ENCODE measurements at places on chromosomes 12 and 14.

DNA sequence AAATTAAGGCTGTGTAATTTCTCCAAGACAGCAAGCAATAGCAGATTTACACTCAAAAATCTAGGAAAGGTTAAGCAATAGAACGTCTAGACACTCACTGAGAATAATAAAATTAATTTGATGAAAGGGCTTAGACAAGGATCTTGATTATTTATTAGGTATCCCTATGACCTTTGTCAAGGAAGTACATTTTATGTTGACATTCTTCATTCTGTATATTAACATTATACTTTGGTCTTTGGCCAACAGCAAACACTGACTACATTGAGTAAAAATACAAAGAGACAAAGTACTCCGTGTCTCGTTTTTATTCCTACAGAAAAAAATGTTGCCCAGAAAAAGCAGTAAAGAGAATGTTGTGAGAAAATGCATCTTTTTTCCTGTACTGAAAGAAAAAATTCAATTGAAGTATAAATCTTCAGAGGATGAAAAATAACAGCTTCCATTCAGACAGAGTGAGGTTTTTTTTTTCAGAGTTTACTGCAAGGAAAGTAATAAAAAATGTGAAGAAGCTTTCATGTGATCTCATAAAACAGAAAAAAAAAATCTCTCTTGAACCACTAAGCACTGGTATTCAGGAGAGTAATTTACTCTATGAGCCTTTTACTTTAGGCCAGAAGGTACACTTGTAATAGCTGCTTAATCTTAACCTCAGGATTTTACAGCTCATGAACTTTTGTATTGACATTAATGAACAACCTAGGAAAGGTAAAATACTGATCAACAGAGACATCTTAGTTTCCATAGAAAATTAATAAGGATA, 605.0 kb downstream of the FSCB start:
- no peaks in the 10 kb centered on the region for H3K4me1 ChIP-seq
- no peaks in the 10 kb centered on the region for H3K36me3 ChIP-seq
- no peak overlapping the region for H3K27ac ChIP-seq
- no peak overlapping the region for H3K4me3 ChIP-seq

DNA sequence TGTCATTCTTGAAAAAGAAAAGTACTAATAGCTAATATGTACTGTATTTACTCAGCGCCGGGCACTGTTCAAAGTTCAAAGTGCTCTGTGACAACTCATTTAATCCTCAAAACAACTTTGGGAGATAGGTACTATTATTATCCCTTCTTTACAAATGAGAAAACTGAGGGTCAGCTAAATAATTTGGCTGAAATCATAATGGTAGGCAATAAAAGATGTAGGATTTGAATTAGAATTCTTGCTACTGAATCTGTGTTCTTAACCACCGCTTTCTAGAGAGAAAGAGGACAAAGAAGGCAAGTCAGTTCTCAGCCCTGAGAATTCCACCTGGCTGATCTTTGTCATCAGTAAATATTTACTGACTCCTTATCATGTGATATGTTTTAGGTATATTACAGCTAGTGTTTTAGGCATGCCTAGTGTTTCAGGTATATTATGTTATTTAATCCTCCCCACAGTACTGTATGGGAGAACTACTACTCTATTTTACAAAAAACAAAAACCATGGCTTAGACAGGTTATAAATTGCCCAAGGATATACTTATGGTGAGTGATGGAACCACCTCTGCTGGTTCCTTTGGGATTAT, 205.7 kb upstream of the GZMB start:
- DNase-seq, result no peak
- H3K36me3 ChIP-seq, result no peaks in the 10 kb centered on the region
- H3K4me1 ChIP-seq, result no peaks in the 10 kb centered on the region

DNA sequence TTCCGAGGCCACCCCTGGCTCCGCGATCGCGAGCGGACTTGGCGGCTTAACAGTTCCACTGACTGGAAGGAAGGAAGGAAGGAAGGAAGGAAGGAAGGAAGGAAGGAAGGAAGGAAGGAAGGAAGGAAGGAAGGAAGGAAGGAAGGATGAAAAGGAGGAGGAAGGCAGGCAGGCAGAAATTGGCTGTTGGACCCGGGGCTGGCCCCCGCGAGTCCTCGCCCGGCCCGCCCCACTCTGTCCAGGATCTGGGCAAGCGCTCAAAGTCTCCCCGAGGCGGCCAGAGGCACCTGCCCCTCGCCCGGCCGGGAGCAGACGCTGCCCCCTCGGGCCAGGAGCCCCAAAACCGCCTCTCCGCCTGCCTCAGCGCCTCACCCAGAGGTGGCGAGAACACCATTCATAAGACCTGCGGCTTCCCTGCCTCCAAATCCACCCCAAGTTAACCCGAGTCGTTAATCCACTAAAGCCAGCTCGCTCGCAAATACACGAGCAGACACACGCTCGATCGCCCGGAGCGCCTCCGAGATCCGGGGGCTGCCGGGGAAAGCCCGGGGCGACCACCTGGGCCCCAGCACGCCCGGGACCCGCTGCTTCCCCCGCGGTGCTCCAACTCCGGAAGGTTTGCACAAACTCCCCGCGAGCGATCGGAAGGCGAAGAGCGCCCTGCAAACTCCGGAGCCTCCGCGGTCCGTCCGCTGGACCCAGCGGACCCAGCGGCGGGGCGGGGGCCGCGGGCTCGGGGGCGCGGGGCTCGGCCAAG, 844 bp downstream of the DPF3 start:
- peaks cover 29% of the 10 kb centered on the region for H3K4me1 ChIP-seq
- H3K27ac ChIP-seq, result no peak overlapping the region
- H3K27me3 ChIP-seq, result peaks cover 34% of the 10 kb centered on the region
- peak; percentile 41 for DNase-seq
- no peaks in the 10 kb centered on the region for H3K36me3 ChIP-seq

- no peaks in the 10 kb centered on the region for H3K36me3 ChIP-seq
- DNase-seq, result no peak
- no peak overlapping the region for H3K4me3 ChIP-seq
- no peaks in the 10 kb centered on the region for H3K4me1 ChIP-seq
- no peaks in the 10 kb centered on the region for H3K27me3 ChIP-seq
- H3K27ac ChIP-seq, result no peak overlapping the region
These were observed 13.9 kb upstream of the ATP2A2 start for GRCh38 chr12:110266980-110267620.

DNA sequence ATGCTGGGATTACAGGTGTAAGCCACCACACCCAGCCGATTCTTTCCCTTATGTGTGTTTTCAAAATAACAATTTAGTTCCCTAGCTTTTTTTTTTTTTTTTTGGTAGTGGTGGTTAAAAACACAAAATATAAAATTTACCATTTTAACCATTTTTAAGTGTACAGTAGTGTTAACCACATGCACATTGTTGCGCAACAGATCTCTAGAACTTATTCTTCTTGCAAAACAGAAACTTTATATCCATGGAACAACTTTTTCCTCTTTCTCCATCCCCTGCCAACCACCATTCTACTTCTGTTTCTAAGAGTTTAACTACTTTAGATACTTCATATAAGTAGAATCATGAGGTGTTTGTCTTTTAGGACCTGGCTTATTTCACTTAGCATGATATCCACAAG, 1.1 kb upstream of the NDUFA12 start:
- H3K27ac ChIP-seq, result no peak overlapping the region
- H3K36me3 ChIP-seq, result peaks cover 18% of the 10 kb centered on the region
- peaks cover 29% of the 10 kb centered on the region for H3K4me1 ChIP-seq
- no peak overlapping the region for H3K4me3 ChIP-seq

DNA sequence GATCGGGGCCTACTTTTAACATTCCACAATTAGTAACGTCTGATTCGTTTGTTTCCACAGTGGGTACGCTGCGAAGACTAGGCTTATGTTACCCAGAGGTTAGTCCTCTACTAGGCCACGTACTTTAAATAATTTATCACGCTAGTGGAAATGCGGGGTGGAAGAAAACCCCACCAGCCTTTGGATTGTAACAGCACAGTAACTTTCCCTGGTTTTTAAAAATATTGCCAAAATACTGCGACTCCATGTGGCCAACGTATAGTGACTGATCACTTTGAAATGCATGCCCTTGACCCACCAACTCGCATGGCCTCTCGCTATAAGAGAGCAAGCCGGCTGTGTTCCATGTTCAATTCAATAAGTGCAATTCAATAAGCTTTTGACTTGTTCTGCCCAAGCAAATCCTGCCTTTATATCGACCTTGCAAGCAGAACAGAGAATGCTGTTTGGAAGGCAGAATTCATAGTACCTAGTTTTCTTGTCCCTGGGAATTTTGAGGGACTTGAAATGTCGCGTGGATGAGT, 882 bp upstream of the GTF2A1 start:
- H3K27ac ChIP-seq, result peak overlapping the region; percentile 97
- H3K4me3 ChIP-seq, result peak overlapping the region; percentile 76
- H3K36me3 ChIP-seq, result peaks cover 2% of the 10 kb centered on the region
- H3K27me3 ChIP-seq, result no peaks in the 10 kb centered on the region

DNA sequence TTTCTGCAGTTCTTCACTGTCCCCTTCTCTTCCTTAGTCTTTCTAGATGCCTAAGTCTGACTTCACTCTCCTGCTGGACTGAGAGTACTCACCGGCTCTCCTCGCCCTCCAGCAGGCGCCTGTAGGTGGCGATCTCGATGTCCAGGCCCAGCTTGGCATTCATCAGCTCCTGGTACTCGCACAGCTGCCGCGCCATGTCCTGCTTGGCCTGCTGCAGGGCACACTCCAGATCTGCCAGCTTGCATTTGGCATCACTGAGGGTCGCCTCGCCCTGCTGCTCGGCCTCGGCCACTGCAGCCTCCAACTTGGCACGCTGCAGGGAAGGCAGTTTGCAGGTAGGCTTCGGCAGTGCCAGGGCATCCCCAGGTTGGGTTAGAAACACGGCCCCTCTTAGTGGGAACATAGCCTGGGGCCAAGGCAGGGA, 5.2 kb downstream of the KRT84 start:
- H3K4me1 ChIP-seq, result peaks cover 3% of the 10 kb centered on the region
- H3K36me3 ChIP-seq, result no peaks in the 10 kb centered on the region
- no peak for DNase-seq
- no peaks in the 10 kb centered on the region for H3K27me3 ChIP-seq
- no peak overlapping the region for H3K4me3 ChIP-seq

GRCh38 chr14:49895480-49895879, 2.6 kb downstream of the ARF6 start:
- DNase-seq, result no peak
- H3K27ac ChIP-seq, result peak overlapping the region; percentile 32

GRCh38 chr12:85468356-85469157, 188.5 kb downstream of the ALX1 start:
- H3K27ac ChIP-seq, result no peak overlapping the region
- H3K36me3 ChIP-seq, result no peaks in the 10 kb centered on the region
- no peaks in the 10 kb centered on the region for H3K27me3 ChIP-seq

DNA sequence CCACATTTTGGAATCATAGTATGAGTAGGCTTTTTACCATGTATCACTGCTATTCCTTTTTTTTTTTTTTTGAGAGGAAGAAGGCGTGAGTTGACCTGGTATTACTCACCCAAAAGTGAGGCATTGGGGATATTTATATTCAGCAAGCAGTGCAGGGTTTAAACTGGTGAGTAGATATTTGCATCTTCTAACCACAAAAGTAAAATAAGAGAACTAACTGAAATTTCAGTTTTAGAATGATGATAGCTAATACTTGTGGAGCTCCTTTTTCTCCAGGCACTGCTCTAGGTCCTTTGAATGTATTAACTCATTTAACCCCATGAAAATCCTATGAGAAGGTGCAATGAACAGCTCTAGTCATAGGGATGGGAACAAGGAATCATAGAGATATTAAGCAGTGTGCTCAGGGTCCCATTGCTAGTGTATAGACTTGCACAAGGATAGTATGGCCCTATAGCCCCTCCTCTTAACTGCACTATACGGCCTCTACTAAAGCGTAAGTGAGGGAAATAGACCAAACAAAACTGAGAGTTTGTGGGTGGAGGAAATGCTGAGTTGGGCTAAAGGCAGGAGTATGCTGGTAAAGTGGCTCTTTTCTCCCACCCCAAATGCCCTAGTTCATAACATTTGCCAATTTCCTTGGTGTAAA, 104.3 kb upstream of the MAX start:
- no peak overlapping the region for H3K4me3 ChIP-seq
- no peaks in the 10 kb centered on the region for H3K36me3 ChIP-seq
- no peak for DNase-seq
- H3K27me3 ChIP-seq, result no peaks in the 10 kb centered on the region
- no peak overlapping the region for H3K27ac ChIP-seq

- H3K4me1 ChIP-seq, result no peaks in the 10 kb centered on the region
- no peak overlapping the region for H3K4me3 ChIP-seq
- H3K27me3 ChIP-seq, result no peaks in the 10 kb centered on the region
- no peaks in the 10 kb centered on the region for H3K36me3 ChIP-seq
- no peak for DNase-seq
- H3K27ac ChIP-seq, result no peak overlapping the region
These were observed 14.8 kb upstream of the OR6J1 start for GRCh38 chr14:22658946-22659345.

DNA sequence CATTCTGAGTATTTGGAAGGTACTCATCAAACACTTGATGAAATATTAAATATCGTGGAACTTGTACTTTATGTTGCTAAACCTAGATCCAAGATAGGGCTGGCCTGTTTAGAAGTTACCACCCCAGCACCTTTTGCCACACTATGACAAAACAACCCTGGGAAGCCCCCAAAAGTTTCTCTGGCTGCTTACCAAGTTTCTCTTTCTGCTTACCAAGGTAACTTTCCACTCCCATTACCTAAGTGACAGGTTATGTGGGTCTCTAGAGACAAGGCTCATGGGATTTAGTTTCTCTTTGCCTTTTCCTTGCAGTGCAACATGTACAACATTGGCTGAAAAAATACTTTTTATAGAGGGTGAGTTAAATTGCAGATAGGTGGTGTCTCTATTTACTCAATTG, 28.9 kb upstream of the PPM1A start:
- no peaks in the 10 kb centered on the region for H3K4me1 ChIP-seq
- DNase-seq, result no peak
- no peak overlapping the region for H3K27ac ChIP-seq
- no peaks in the 10 kb centered on the region for H3K27me3 ChIP-seq
- no peak overlapping the region for H3K4me3 ChIP-seq

- no peaks in the 10 kb centered on the region for H3K36me3 ChIP-seq
- peaks cover 58% of the 10 kb centered on the region for H3K4me1 ChIP-seq
- H3K4me3 ChIP-seq, result peak overlapping the region; percentile 5
- no peak overlapping the region for H3K27ac ChIP-seq
These were observed 7.6 kb upstream of the LRTM2 start for GRCh38 chr12:1812650-1813302.

GRCh38 chr12:28294300-28294699, 104.0 kb downstream of the CCDC91 start:
- DNase-seq, result no peak
- peaks cover 8% of the 10 kb centered on the region for H3K36me3 ChIP-seq
- H3K4me1 ChIP-seq, result no peaks in the 10 kb centered on the region

DNA sequence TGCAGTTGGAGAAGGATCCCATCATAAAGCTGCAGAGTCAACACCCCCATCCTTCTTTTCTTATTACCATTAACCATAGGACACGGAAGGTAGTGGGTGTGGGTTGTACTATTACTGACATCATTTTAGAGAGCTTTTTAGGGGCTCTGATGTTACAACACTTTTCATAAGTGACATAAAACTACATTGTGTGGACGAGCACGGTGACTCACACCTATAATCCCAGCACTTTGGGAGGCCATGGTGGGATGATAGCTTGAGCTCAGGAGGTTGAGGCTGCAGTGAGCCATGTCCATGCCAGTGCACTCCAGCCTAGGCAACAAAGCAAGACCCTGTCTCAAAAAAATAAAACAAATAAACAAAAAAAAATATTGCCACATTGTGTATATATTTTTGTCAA, 167.1 kb downstream of the DUSP6 start:
- no peaks in the 10 kb centered on the region for H3K4me1 ChIP-seq
- no peak for DNase-seq
- no peaks in the 10 kb centered on the region for H3K27me3 ChIP-seq
- H3K27ac ChIP-seq, result no peak overlapping the region
- no peaks in the 10 kb centered on the region for H3K36me3 ChIP-seq
